NCI-H460 (cell line): ENCODE measurements at places on chromosomes 6 and 20. TPM values are rescaled to one million over a fixed set of nuclear protein-coding genes. Genes with fewer than 3 reads are reported as not detected.

DNA sequence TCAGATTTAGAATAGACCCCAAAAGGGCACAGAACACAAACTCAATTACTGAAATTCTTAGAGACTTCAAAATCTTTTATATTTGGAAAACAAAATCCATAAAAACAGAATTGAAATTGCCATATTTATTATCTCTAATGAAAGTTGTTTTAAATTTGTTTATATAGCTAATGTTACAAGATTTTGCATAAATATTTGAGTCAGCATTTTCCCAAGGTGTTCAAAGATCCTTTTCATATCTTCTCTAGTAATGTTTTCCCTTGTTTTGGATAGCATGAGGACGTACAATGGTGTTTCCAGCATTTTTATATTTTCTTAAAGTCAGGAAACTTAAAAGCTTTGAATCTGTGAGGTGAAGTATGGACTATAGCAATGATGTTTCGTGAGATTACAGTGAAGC lies 235.2 kb upstream of the EPHA7 start:
- DNase-seq, result no peak

DNA sequence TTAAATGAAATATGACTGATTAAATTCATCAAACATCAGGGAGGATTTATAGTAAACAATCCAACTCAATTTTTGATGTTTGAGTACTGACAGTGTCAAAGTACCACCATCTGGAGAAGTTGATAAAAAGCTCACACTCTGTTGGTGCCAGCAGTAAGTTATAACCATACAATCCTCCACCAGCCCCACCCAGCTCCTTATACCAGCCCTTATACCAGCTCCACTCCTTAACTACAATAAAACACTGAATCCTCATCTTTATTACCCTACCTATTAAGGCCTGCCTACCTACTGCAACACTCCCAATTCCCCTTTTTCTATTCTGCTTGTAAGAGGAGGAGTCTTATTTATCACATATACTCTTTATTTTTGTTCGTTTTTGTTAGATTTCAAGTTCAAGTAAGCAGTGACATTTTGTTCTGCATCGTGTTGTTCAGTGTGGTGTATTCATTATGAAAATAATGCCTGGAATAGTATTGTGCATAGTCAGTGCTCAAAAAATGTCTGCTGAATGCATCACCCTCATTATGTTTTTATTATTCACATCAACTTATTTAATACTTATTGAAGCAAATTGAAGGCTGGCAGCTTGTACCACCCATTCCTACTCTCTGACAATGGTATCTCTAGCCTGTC lies 954.7 kb upstream of the ADGRB3 start:
- no peak for DNase-seq

Gene LHFPL5
- not detected in 2 replicates for total RNA-seq

DNA sequence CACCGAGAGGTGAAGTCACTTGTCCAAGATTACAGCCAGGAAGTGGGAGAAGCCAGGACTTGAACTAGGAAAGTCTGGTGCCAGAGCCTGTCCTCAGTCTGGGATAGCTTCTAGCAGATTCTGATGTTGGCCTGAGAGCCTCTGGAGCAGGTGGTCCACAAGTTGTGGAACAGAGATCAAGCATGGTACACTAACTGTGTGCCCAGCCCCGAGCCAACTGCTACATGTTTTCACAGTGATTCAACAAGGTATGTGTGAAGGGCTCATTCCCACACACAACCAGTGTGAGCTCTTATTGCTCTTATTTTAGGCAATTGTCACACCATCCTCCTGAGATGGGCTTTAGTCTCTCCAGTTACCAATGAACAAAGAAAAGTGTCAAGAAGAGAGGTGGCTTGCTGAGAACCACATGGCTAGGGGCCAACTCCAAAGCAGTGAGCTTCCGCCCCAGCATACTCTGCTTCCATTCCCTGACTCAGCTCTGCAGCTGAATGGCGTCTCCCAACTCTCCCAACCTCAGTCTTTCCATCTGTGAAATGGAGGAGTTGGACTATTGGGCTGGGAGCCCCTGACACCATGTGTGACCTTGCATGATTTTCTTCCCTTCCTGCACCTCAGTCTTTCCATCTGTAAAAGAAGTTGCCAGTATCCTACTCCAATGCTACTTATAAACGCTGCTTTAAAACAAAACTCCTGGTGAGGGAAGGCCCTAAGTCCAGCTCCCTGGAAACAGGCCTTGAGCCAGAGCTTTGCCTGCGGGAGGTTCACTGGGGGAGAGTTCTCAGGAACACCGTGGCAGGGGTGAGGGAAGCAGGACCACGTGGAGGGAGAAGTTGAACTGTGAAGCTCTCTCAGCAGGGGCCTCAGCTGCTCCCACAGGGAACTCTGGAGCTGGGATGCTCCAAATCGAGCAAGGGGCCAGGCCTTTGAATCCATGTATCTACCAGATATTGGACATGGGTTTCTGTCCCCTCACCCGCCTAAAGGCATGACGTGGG lies 40.9 kb downstream of the CDH22 start:
- no peak for DNase-seq

Gene ADGRF5
- 0.05 TPM in 1 of 2 replicates, not detected in the other for total RNA-seq

GRCh38 chr6:111829998-111830397 lies 43.3 kb downstream of the FYN start:
- no peak for DNase-seq

Gene TPX2
- total RNA-seq, result 105 and 106 TPM in 2 replicates

Gene POU3F2
- total RNA-seq, result not detected in 2 replicates

GRCh38 chr6:23412770-23413169 lies 713.2 kb upstream of the NRSN1 start:
- DNase-seq, result no peak

Gene PNLDC1
- total RNA-seq, result not detected in 2 replicates

DNA sequence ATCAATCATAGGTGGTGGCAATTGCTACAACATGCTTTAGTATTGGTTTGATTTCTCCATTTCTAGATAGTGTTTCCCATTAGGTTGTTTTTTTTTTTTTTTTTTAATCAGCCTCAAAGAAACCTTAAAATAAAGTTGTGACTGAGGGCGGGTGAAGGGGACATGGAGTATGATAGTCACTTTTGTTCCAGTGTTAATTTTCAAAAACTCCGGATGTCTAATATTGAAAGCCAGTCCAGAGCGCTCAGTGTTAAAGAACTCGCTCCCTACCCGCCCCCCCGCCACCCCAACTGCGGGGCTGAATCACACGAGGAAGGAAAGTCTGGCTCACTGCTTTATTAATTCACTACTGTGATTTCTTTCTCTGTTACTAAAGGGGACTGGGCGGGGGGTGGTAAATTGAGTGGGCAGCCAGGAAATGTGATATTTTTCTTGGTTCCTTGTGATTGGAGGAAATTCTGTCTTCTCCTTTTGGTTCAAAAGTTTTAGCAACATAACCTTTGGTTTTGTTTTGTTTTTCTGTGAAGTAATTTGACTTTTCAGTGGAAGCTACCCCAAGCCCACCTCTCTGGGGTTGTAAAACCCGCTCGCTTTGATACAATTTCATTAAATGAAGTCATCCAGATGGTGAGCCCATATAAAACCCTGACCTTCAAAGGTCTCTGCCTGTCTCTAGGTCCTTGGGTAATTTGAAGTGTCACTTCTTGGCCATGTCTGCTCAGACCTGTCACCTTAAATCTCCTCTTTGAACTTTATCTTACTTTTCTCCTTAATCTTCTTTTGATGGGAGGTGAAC lies 38.0 kb downstream of the TNFAIP3 start:
- DNase-seq, result no peak

Gene GPX5
- not detected in 2 replicates for total RNA-seq

Gene GJA1
- 31.8 and 34.1 TPM in 2 replicates for total RNA-seq
